GM04503 (cell line): ENCODE measurements at places on chromosomes 5 and 9.

DNA sequence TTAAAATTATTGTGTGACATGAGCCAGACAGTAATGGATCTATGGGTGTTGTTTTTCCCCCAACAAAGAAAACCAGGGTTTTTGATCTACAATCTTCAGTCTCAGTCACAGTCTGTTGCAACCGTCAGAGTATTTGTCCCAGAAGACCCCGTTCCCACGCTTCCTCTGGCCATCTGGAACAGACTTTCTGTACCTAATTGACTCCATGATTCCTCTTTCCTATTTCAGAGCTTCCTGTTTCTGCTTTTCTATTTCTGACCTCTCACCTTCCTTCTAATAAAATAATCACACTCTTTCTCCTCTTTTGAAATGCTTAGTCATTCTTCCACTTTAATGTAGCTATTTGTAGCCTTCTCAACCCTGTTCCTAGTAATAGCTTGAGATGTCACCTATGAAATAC lies 1044.8 kb downstream of the DTWD2 start:
- no peak for DNase-seq

GRCh38 chr5:11046160-11046559 lies 285.1 kb upstream of the DAP start:
- no peak for DNase-seq

DNA sequence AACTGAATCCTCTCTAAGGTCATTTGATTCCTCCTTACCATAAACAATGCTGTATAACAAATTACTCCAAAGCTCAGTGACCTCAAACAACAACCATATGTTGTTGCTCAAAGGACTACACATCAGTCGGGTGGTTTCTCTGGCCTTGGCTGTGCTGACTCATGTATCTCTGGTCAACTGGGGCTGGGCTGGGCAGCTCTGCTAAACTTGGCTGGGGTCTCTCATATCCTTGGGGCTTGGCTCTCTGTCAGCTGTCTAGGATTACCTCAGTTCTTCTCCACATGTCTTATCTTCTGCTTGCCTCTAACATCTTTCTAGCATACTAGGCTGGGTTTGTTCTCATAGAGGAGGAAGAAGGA lies 86.4 kb downstream of the GALNT10 start:
- peak; percentile 91 for DNase-seq

DNA sequence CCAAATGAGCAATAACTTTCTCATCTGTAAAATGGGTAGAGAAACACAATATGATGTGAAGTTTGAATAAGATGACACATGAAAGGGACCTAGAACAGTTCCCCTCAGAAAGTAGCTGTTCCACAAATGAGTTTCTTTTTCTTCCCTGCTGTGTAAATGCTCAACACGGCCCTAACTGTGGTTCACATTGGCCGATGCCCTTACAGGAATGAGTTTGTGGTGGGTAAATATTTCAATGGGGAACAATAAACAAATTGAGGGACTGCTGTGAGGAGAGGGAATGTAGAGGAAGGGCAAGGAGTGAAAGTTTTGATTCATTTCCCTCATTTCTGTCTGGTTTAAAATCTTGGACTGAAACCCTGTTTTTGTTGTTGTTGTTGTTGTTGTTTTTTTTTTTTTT lies 12.8 kb downstream of the C6 start:
- DNase-seq, result no peak

- DNase-seq, result no peak
Observed at GRCh38 chr5:34001241-34001841, 6.5 kb downstream of the AMACR start.

DNA sequence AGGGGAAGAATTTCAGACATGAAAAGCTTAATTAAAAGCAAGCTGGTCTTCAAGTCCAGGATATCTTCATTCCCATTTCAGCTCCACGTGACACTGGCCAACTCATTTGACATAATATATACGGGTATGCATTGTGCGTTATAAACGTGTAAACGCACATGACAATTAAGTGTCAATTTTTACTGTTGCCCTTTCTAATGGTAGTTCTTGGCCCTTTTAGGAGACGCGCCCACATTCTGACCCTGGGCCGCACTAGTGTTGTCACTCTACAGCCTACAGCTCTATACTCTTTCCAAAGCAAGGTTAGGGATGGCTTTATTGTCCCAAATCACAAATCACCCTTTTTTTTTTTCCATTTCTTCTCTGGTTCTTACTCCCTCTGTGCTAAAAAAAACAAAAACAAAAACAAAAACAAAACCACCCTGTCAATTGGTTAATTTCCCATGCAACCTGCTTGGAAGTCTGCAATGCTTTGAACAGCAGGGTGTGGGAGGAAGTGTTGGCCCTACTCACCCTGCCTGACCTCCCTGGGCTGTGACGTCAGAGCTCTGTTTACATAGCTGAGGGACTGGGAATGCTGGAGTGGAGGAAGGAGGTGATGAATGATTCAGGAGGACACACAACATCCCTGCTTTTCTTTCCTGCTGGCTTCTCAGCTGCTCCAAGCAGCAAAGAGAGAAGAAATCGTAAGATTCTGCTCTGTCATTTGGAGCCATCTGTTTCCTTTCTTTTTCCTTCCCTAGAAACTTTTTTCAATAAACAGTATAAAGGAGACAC lies 19.3 kb downstream of the RFK start:
- DNase-seq, result peak; percentile 81

- DNase-seq, result no peak
Observed at GRCh38 chr9:69542942-69543704, 129.0 kb downstream of the APBA1 start.

DNA sequence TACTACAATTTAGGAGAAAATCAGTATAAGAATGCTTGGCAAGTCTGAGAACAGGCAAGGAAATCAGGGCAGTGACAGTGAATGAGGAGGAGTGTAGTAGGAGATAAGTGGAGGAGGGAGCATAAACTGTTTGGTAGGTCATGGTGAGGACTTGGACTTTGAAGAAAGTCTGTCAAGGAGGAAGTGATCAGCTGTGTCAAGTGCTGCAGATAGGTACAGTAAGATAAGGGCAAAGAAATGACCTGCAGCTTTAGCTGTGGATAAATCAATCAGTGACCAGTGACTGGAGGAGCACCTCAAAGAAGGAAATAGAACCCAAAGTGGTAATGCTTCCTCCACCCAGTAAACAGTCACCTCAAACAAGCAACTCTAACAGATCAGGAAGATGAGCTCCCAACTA lies 106.3 kb downstream of the RAPGEF6 start:
- DNase-seq, result no peak

- peak; percentile 95 for DNase-seq
Observed at GRCh38 chr9:109349421-109349846, 28.6 kb upstream of the EPB41L4B start.

GRCh38 chr9:6414247-6414641 lies 1.2 kb downstream of the UHRF2 start:
- peak; percentile 42 for DNase-seq

DNA sequence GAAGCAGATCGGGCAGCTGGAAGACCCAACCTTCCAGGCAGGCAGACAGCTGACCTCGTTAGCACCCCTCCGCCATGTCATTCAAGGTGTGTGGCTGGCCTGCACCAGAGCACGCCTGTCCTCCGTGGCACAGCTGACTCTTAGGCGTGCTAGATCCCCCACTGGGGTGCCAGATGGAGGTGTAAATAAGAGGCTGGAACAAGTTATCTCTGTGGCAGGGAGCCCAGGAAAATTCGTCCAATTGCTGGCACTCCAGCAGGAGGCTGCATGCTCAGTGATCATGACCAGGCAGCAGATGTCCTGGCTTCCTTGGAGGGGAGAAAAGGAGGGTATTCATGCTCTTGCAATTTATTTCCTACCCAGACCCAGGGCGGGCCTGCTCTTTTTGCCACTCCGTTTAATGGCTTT lies 7.8 kb upstream of the ALDOB start:
- DNase-seq, result no peak

DNA sequence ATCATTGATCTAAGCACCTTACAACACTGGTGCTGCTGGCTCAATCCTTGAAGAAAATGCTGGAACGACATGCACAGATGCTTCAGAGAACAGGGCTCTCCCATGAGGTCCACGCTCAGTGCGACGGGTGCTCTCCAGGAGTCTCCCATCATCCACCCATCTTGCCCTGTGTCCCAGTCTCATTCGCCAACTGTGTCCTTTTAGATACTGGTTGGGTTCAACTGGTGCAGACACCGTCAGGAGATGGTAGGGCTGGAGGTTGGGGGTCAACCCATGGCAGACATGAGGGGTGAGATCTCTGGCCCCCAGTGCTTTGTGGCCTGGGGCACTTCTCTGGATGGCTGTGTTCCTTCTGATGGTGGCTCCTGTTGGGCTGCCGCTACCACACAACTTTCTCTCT lies 1.6 kb upstream of the OBP2B start:
- no peak for DNase-seq

- no peak for DNase-seq
Observed at GRCh38 chr9:116153765-116154333, at the start of gene PAPPA. Gene PAPPA, plus strand, starts transcription at chr9:116153791. Its CDS starts 382 bp downstream, at chr9:116154173.

DNA sequence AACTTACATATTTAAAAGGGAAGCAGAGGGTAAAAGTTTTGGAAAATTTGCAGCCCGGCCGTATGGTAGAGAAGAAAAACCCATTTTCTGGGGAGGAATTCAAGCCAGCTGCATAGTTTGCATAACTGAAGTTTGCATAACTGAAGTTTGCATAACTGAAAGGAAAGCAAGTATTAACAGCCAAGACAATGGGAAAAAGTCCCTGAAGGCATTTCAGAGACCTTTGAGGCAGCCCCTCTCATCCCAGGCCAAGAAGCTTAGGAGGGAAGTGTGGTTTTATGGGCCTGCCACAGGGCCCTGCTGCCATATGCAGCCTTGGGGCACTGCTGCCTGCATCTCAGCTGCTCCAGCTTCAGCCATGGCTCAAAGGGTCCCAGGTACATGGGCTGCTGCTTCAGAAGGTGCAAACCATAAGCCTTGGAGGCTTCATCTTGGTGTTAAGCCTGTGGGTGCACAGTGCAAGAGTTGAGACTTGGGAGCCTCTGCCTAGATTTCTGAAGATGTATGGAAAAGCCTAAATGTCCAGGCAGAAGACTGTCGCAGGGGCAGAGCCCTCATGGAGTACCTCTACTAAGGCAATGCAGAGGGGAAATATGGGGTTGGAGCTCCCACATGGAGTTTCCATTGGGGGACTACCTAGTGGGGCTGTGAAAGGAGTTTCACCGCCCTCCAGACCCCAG lies 36.9 kb upstream of the CXCL14 start:
- DNase-seq, result peak; percentile 3

DNA sequence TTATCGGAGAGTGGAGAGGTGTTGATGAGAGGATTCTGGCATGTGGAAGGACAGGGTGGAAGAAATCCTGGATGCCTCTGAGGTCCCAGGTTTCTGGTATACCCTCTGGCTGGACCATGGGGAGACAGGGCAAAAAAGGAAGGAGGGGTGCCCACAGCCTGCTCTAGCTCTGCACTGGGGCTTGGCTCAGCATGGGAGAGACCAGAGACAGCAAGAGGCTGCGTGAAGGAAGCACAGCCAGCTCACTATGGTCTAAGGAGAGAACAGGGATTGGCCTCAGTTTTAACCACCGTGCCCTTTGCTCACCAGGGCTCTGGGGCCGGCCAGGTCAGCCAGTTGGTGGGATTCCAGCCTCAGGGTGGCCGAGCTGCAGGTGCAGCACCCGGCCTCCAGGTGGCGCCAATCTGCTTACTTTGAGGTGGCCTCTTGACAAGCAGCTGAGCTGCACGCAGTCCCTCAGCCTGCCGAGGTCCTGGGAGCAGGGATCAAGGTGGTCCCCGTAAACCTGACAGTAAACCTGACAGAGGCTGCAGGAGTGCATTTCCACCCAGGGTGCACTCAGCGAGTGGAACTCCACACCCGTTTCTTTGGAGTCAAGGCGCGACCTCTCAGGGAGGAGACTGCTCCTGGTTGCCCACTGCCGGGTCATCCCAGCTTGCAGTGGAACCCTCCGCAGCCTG lies 25.0 kb upstream of the SPTLC1 start:
- DNase-seq, result no peak

DNA sequence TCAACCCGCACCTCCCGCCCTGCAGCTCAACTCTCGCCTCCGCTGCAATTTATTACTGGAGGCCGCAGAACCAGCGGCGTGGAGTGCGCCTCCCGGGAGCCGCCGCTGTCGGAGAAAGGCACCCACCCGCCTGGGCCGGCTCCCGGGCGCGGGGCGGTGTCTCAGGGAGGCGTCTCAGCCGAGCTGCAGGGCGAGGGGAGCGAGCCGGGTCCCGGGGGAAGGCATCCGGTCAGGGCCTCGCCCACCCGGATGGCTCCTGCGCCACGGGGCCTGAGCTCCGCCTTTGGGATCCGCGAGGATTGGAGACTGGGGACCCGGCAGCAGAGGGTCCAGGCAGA lies 32.9 kb downstream of the TSPAN17 start:
- DNase-seq, result no peak

GRCh38 chr9:94879230-94879629 lies 152.7 kb downstream of the AOPEP start:
- DNase-seq, result no peak

DNA sequence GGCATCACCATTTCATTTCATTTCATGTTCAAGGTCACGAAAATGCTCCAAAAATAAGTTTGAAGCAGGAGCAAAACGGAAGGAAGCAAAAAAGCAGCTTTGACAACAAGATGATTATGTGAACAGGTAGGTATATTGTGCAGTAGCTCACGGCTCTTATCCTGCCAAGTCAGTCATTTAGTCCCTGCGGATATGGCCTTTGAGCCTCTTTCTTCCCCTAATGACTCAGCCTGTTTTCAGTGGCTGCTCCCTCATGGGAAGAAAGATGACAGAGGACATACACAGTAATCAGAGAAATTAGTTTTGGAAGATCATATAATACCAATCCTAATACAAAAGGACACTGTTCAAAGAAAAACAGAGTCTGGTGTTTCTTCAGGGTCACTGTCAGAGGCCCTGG lies 155.8 kb upstream of the GRAMD2B start:
- no peak for DNase-seq

- DNase-seq, result no peak
Observed at GRCh38 chr9:79034583-79034982, 537.2 kb upstream of the TLE4 start.

DNA sequence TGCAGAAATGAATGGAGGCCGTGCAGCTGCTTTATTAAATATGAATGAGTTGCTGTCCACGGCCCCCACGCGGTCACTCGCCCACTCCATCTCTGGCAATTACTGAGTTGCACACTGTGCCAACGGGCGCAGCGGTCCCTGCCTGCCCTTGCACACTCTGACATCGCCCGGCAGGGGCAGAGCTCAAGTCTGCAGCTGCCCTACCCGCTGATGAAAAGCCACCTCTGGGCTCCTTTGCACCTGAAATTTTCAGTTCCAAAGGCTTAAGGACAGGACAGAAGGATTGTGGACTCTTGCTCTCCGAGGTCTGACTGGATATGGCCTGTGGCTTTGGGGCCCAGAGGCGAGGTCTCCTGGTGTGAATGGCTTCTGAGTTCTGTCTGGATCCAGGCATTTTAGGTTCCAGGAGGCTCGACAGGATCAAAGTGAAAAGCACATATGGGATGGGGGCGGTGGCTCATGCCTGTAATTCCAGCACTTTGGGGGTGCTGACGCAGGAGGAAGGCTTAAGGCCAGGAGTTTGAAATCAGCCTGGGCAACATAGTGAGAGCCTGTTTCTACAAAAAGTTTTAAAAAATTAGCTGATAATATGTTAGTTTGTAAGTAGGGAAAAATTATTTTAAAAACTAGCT lies 201.8 kb downstream of the PAX5 start:
- no peak for DNase-seq

DNA sequence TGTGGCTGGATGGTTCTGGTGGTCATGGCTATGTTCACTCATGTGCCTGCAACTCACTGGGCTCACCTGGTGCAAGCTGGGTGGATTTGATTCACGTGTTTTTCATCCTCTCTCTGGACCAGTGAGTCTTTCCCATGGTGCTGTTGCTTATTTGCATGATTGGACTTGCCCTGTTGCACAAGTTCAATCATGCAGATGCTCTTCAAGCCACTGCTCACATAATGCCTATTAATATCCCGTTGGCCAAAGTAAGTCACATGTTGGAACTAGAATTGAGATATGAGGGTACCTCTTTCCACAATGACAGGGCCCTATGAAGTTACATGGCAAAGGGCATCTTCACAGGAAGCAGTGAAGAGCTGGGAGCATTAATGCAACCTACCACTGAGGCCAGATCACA lies 26.5 kb upstream of the MROH2B start:
- DNase-seq, result no peak
